ENCODE measurements at places on chromosomes 6 and 20.
A peak's percentile ranks its signal among the peaks of the same experiment; 100 is the strongest.

DNA sequence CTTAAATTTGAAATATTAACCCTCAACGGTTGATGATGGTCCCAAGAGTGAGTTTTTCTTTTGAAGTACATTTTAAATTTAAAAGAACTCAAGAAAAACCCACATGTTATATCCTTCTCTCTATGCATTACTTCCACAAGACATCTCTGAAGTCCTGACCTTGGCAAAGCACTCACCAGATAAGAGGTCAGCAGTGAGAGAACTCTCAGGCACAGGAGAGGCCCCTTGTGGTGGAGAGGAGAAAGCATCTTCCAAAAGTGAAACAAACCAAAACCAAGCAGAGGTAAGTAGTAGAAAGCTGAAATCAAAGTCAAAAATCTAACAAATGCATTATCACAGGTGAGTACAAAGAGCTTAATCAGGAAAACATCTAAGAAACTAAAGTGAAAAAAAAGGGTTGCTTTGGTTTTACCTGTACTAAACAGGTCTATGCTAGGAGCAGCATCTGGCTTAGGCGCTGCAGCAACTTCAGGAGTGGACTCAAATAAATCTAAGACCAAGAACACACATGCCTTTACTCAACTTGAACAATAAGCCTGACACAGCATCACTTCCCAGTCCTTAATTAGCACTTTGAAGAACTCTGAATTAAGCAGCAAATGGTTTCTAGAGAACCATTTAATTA, 80.5 kb downstream of the PRSS35 start:
- DNase-seq = no peak

DNA sequence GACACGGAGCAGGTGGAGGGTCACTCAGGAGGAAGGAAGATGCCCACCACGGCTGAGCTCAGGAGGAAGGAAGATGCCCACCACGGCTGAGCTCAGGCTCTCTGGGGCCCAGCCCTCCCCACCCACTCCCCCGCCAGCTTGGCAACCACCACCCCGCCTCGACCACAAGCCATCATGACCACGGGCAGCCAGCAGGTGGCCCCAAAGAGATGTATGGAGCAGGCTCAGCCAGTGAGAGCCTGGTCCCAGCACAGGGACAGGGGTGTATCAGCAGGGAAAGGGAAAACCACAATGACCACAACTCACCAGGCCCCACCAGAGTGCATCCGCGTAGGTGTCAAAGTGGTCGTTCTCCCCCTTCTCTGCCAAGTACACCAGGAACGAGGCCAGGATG, 30.4 kb downstream of the KCNQ2 start:
- peak; percentile 2 for DNase-seq

DNA sequence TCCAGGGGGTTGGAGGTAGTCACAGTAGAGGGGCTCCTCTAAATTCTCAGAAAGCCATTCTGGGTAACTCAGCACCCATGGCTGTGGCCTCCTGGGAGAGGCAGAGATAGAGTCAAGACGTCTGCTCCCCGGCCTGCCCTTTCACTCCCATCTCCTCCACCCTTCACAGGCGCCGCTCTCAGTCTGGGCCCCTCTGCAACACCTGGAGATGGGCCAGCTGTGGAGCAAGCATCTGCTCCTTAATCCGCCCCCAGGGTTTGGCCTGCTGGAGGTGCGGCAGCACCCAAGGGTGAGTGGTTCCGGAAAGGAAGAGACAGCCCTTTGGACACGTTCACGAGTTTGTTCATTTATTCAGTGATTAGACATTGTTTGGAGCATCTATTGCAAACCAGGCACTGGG, 271.3 kb downstream of the BMP7 start:
- DNase-seq = no peak

DNA sequence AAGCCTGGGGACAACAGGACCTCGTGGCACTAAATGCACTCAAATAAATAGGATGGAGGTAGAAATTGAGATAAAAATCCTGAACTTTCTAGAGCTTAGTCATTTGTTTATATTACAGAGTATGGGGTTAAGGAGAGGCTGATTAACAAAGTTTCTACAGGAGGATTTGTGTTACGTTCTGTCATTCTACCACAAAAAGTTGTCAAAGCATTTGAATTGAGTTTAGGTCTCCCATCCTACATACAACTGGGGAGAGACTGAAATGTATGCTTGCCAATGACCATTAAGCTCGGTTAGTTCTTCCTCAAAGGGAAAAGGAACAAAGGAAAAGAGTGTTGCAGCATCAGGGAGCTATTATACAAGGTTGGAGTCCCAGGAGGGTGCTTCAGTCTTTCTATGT, 597.9 kb downstream of the COL12A1 start:
- DNase-seq = no peak

DNA sequence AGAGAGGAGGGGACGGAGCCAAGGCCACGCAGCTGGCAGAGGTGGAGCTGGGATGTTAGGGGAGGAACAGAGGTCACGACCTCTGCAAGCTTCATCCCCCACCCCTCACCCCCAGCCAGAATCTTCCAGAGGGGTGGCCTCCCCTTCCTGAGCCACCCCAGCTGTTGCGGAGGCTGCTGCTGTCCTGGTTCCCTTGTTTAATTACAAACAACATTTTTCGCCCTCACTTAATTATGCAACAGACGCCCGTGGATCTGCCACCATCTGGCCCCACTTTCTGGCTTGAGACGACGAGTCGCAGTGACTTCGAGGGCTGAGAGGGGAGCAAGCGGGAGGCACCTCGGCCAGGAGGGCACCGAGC, 153.7 kb upstream of the PTPN1 start:
- DNase-seq = no peak

DNA sequence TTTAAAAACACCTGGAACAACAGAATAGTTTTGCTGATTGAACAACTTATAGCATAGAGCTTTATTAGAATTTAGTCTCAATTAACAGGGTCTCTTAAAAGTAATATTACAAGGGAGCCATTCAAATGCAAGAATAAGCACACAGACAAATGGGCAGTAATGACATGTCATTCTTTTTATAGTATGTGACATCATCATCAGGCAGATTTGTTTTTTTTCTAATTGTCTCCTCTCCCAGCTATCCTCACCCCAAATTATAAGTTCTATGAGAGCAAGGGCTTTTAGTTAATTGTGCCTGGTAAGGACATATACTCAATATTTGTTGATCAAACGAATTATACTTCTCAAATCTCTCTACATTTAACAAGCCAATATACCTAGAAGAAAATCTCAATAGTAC, 11.0 kb downstream of the PGM3 start:
- DNase-seq = no peak

- no peak for DNase-seq
Measured at GRCh38 chr6:138036111-138036510, 71.1 kb downstream of the PERP start.
